Fibroblast of skin of back (primary cell): ENCODE measurements at places on chromosomes 1 and 21.

DNA sequence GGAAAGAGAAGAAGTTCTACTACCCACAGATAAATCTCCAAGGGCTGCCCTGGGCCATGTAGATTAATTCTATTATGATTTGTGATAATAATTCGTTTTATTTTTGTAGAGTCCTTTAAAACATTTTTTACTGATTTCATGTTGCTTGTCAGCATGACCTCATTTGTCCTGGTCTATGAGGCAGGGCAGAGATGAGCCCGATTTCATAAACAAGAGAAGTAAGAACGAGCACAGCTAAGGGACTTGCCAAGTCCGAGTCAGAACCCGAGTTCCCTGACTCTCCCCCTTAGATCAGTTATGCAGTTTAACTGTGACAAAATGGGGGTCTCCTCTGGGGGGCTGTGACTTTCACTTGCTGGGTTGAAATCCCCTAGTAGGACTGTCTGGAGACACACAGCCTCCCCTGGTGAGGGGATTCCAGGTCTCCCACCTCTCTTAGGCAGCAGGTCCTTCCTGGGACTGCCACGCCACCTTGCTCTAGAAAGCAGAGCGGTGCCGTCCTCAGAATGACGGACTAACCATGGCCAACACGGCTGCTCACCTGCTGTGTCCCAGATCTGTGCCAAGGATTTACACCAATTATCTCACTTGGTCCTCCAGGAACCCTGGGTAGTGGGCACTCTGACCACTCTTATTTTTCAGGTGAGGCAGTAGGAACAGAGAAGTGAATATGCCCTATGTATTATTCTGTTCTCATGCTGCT lies 31.0 kb upstream of the SOX13 start:
- DNase-seq, result peak; percentile 30

GRCh38 chr1:237769916-237770315 lies 120.8 kb downstream of the ZP4 start:
- no peak for DNase-seq

- DNase-seq, result peak; percentile 60
These were observed 20.0 kb downstream of the SLC16A4 start for GRCh38 chr1:110370827-110371226.

- DNase-seq, result no peak
These were observed 184.5 kb downstream of the CHRM3 start for GRCh38 chr1:239570878-239571277.

GRCh38 chr1:58848818-58849411 lies 65.1 kb upstream of the JUN start:
- peak; percentile 99 for DNase-seq

DNA sequence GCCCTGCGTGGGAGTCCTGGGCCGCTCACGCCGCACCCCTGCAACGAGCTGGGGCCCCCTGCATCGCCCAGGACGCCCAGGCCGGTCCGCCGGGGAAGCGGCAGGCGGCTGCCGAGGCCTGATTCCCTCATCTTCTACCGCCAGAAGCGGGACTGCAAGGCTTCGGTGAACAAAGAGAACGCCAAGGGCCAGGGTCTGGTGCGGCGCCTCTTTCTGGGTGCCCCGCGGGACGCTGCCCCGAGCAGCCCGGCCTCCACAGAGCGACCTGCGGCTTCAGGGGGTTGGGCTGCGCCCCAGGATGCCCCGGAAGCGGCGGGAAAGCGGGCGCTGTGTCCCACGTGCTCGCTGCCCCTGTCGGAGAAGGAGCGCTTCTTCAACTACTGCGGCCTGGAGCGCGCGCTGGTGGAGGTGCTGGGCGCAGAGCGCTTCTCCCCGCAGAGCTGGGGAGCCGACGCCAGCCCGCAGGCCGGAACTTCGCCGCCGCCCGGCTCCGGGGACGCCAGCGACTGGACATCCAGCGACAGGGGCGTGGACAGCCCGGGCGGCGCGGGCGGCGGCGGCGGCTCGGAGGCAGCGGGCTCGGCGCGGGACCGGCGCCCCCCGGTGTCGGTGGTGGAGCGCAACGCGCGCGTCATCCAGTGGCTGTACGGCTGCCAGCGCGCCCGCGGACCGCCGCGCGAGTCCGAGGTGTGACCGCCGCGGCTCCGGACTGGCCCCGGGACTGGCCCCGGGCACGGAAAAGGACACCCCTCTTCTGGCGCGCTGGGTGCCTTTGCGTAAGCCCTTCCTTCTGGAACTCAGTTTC lies 2.7 kb downstream of the FAM110D start:
- DNase-seq, result peak; percentile 55

DNA sequence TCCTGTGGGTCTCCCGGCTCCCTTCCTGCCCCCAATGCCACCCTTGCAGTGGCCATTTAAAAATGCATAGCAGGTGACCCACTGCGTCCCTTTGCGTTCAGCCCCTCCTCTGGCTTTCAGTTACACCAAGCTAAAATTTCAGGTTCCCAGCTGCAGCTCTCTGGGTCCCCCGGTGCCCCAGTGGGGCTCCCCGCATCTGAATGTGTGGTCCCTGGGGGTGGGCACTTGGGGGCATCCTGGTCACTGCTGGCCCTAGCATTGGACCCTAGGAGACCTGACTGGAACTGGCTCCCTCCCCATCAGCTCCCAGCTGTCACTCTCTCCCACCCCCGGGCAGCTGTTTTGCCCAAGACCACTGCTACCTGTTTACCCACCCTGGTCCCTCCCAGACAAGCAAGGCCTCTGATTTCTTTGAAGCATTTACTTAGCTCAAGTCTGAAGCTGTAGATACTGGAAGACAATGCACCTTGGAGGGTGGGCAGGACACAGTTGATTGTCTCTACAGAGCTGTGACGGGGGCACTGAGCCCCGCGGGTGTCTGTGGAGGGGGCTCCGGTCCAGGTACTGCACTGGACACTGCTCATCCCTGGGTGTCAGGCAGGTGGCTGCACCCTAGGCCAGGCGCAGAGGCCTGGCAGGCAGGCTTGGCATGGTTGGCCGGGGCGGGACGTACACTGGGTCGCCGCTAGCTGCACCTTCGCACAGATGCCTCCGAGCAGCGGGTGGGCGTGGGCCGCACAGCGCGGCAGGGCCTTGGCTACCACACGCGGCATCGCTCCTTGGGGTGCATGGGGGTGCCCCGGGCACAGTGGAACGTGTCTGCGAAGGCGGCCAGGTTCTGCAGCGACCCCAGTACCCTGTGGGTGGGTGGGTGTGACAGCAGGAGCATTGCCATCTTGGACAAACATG lies 3.9 kb downstream of the PRXL2B start:
- no peak for DNase-seq

DNA sequence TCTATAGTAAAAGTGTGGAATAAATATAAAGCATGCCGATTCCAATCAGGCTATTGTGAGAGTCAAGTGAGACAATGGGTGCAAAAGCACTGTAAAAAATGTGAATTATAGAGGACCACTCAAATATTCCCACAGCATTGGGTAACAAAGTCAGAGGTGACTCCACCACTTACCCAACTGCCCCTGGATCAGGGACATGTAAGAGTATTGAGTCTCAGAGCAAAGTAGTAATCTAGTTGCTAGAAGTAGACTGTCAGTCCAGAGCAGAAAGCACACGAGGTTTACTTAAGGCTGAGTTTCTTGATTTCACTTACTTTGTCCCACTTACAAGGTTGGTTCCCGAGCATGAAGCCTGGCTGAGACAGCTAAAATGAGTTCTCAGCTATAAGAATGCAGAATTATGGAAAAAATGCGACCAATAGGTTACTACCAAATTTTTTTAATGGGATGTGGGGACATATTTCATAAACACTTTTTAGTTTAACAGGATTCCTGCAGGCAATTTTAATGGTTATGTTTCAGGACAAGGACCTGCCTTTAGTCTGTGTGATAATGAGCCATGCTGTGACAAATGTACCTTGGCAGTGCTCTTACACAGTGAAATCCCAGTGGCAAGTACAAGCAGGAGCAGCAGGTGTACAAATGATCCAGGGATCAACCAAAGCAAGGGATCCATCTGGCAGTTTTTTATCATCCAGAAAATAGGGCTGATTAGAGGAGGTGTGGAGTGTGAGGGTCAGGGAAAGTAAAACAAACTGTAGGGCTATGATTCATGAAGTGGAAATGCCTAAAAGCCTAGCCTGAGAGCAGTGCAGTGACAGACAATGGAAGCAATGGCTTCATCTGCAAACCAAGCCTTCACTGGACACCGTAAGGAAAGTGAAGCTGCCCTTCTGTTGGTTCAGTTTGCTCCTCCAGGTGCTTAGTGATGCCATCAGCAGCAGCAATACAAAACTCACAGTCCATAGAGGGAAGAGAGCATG lies 156.2 kb upstream of the SPAG17 start:
- peak; percentile 53 for DNase-seq
